ENCODE measurements at places on chromosomes 4 and X.

DNA sequence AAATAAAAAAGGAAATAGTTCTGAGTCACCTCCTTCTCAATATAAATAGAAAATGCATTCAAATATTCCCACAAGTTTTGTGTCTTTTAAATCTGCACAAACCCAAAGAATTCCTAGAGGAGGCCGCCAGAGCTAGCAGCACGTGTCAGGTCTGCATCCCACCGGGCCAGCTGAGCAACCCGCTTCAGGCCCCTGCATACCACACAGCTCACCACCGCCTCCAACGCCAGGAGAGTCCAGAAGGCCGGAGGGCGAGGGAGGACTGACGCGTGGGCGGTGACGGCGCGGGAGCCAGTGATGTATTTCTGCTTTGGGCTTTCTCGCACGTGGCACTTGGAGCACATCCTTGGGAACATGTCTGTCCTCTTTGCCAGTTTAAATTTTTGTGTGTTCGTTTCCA, 61.9 kb upstream of the CLDN34 start:
- DNase-seq, result no peak

- DNase-seq, result no peak
Observed at GRCh38 chr4:55272589-55272988, 73.5 kb upstream of the SRD5A3 start.

GRCh38 chr4:183059797-183060196, 39.3 kb upstream of the WWC2 start:
- DNase-seq, result no peak

GRCh38 chrX:44317181-44317580, 26.3 kb downstream of the EFHC2 start:
- DNase-seq, result no peak

DNA sequence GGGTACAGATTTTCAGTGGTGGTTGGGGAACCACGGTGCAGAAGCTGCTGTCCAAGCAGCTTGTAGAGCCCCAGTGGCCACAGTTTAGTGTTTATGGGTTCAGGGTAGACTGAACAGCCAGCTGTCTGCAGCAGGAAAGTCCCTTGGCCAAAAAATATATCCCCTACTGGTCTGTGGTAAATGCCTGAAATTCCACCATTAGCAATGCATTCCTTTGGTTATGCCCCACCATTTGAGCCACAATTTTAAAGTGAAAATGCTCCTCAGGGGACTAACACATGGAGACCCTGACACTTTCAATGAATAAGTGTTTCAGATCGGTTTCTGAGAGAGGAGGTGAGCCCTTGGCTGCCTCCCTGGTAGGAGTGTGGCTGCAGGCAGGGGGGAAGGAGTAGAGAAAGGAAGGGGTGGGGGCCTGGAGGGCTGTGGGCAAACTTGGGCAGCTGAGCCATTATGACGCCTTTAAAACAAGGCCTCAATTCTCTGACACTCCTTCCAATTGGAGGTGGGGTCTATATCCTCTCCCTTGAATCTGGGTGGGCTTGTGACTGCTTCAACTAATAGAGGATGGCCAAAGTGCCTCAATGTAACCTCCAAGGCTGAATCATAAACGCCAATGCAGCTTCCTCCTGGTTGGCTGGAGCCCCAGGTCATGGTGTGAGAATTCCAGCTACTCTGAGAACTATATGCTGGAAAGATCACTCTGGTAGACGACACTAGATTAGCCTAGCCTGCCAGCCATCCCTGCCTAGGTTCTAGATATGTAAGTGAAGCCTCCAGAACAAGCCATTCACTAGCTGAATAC, 75.8 kb upstream of the ATP6AP2 start:
- no peak for DNase-seq

DNA sequence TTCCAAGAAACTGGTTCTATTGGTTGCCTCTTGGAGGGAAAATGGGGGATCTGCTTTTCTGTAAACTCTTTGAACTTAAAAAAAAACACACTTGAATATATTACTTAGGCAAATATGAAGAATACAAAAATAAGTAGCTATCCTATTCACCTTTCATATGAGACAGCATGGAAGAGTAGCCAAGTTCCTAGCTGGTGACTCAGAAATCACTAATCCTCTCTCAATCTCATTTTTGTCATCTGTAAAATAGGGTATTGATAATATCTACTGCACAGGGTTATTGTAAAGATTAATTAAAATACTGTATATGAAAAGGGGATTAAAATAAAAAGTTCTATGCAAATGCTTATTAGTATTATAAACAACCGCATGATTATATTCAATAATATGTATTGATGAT, 12.7 kb downstream of the MGARP start:
- DNase-seq, result no peak

- no peak for DNase-seq
Observed at GRCh38 chr4:31259119-31259518, 539.0 kb downstream of the PCDH7 start.

- no peak for DNase-seq
Observed at GRCh38 chr4:137384476-137384875, 147.8 kb downstream of the PCDH18 start.

DNA sequence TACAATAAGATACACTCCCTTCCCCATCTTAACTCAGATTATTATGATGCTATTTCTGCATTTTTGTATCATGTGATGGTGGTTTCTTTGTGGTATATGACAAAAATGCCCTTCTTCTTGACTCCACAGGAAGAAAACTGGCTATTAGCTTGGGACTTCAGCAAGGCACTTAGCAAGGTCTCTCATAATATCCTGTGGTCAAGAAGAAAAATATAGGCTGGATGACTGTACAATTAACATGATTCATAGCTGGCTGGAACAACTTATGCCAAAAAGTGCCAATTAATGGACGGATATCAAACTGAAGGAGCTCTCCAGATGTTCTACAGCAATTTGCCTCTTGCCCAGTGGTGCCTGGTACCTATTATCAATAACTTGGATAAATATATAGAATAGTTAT, 2.3 kb upstream of the MID1IP1 start:
- no peak for DNase-seq

DNA sequence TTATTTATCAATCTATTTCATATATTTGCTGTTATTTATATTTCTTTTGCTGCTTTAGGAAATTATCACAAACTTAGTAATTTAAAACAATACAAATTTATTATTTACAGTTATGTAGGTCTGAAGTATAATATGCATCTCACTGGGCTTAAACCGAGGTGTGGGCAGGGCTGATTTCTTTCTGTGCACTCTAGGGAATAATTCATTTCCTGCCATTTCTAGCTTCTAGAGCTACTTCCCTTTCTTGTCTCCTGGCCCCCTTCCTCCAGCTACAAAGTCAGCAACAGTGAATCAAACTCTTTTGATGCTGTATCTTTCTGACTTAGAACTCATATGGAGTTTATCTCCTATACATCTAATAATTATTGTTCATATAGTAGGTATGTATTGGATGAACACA, 303.5 kb upstream of the ARSJ start:
- no peak for DNase-seq

GRCh38 chrX:12693754-12694153, 97.5 kb upstream of the PRPS2 start:
- no peak for DNase-seq
